ENCODE measurements at places on chromosomes 3 and 15. TPM values are rescaled to one million over a fixed set of nuclear protein-coding genes. Genes with fewer than 3 reads are reported as not detected.

DNA sequence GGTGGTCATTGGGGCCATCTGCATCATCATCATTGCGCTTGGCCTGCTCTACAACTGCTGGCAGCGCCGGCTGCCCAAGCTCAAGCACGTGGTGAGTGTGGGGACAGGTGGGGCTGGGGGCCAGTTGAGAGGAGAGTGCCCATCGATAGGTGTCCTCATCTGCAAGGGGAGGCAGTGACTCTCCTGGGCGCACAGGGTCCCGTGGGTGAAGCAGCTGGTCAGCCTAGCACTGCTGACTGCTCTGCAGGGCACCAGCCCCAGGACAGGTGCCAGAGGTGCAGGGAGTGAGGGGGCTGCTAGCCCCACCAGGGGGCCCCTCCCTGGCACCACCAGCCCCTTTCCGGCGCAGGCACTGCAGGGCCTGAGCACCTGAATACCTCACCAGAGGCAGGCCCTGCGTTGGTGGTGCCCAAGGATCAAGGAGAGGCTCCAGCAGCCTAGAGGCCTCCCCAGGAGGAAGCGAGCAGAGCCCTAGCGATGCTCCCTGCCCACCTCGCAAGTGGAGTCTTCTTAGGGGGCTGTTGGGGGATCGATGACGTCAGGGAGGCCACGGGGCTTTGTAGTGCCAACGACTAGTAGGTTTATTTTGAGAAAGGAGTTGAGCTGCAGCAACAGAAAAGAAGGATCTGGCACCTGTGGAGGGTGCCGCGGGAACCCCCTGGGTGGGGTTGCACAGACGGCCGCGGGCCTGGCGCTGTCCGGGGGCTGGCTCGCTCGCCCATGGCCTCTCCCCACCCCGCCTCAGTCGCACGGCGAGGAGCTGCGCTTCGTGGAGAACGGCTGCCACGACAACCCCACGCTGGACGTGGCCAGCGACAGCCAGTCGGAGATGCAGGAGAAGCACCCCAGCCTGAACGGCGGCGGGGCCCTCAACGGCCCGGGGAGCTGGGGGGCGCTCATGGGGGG, 976 bp upstream of the ABTB1 start:
- peak; percentile 51 for DNase-seq

GRCh38 chr3:170622369-170623159, 36.7 kb upstream of the SLC7A14 start:
- DNase-seq = peak; percentile 45

- no peak for DNase-seq
Observed at GRCh38 chr3:68958932-68959331, 26.6 kb upstream of the TAFA4 start.

- DNase-seq = no peak
Observed at GRCh38 chr15:74209997-74210671, 7.5 kb upstream of the STRA6 start.

XPC gene
- 7.9 TPM for total RNA-seq

DNA sequence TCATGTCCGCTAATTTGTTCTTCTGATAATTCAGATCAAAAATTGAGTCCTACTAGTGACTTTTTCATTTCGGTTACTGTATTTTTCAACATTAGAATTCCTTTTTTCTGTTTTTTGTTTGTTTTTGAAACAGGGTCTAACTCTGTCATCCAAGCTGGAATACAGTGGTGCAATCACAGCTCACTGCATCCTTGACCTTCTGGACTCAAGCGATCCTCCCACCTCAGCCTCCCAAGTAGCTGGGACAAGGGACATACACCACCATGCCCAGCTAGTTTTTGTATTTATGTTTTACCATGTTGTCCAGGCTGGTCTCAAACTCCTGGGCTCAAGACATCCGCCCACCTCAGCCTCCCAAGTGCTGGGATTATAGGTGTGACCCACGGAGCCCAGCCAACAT, 8.0 kb upstream of the INO80 start:
- DNase-seq = no peak

- DNase-seq = no peak
Observed at GRCh38 chr3:133475245-133476010, 75.6 kb downstream of the BFSP2 start.

MAGI1 gene
- total RNA-seq = 37.5 TPM

- no peak for DNase-seq
Observed at GRCh38 chr3:150602426-150603152, 532 bp upstream of the SELENOT start.

GRCh38 chr15:69537901-69538300, 85.3 kb downstream of the RPLP1 start:
- no peak for DNase-seq

APOD gene
- total RNA-seq = 603 TPM

- DNase-seq = no peak
Observed at GRCh38 chr3:152650177-152650576, 184.8 kb upstream of the P2RY1 start.

DNA sequence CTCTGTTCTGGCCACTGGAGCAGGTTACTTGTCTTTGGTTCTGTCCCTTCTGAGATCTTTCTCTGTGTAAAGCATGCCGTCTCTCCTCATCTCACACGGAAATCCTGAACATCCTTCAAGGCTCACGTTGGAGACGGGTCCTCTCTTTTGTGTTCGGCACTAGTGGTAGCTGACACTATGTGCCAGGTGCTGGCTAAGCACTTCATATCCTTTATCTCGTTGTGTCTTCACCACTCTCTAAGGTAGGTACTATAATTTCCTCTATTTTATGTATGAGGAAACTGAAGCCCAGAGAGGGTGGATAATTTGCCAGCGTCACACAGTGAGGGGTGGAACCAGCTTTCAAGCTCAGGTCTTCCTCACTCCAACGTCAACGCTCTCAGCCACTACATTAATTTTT, 1.2 kb downstream of the IFT122 start:
- no peak for DNase-seq

LDHAL6B gene
- not detected for total RNA-seq

DNA sequence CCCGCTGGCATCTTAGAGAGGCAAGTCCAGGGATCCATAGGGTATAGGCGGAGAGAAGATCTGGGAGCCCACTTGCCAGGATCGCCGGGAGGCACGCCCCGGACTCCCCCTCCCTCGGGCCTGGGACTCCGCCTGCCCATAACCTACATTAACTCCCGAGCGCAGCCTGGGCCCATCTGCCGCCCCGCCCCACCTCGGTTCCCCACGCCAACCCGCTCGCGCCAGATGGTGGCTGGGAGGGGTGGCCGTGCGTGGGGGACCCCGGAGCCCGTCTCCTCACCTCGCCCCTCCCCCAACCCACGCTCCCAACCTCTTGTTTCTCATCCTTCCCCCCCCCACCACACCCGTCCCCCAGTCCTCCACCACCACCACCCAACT, 1.7 kb upstream of the DLL4 start:
- no peak for DNase-seq

DNA sequence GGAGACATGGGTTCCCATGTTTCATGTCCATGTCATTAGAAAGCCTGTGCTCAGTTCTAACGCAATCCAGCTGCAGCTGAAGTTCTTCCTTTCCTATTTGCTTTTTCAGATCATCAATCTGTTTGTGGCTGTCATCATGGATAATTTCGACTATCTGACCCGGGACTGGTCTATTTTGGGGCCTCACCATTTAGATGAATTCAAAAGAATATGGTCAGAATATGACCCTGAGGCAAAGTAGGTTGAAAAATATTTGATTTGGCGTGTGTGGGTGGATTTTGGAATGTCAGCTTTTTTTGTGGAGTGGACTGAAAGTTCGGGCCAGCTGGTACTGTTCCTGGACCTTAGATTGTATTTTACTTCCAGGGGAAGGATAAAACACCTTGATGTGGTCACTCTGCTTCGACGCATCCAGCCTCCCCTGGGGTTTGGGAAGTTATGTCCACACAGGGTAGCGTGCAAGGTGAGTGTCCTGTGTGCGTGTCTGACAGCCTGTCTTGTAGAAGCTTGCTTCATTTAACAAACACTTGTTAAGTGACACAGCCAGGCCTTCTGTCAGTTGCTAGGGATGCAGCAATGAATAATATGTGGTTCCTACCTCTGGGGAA, 69.6 kb downstream of the CHDH start:
- no peak for DNase-seq

DNA sequence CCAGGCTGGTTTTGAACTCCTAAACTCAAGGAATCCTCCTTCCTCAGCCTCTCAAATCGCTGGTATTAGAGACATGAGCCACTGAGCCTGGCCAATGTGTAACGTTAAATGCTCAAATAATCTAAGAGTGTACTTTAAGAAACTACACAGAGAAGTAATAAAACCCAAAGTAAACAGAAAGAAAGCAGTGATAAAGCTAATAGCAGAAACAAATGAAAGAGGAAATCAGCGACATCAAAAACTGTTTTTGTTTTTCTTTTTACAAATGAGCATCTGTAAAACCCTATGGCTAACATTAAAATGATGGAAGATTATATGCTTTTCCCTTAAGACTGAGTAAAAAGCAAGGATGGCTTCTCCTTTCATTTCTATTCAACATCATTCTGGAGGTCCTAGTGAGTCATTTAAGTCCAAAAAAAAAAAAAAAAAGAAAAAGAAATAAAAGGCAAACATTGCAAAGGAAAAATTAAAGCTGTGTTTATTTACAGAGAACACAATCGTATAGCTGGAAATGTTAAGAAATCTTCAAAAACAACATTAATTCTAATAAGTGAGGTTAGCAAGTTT, 36.8 kb upstream of the FNDC3B start:
- DNase-seq = no peak
